ENCODE measurements at places on chromosomes 1 and 21. TPM values are rescaled to one million over a fixed set of nuclear protein-coding genes. Genes with fewer than 3 reads are reported as not detected.

Gene MSH4
- 1.0 TPM for total RNA-seq

Gene FCRL1
- under 0.01 TPM for total RNA-seq

Gene KIAA1614
- 13.6 TPM for total RNA-seq

Gene LEFTY1
- total RNA-seq: 0.52 TPM

Gene SNX7
- total RNA-seq: 25.1 TPM

Measured in skeletal muscle tissue (tissue), 5 donors.